ENCODE measurements at places on chromosomes 7 and 10. TPM values are rescaled to one million over a fixed set of nuclear protein-coding genes. Genes with fewer than 3 reads are reported as not detected.
A peak's percentile ranks its signal among the peaks of the same experiment; 100 is the strongest.

DNA sequence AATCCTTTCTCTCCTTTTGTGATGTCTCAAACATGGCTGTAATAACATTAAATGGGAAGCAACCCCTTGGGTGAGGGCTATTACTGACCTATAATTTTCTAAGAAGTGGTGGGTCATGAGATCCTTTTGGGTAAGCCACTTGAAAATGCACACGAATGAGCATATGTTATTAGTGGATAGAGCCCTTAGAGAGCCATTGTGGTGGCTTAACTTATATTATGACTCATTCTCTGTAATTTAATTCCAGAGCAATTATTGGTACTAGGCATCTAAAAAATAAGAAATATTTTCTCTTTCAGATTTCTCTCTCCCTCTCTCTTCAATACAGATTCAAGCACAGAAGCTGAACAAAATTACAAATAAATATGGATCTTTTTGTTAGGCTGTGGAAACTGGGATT lies 1177.4 kb upstream of the PHF14 start:
- DNase-seq = no peak

DNA sequence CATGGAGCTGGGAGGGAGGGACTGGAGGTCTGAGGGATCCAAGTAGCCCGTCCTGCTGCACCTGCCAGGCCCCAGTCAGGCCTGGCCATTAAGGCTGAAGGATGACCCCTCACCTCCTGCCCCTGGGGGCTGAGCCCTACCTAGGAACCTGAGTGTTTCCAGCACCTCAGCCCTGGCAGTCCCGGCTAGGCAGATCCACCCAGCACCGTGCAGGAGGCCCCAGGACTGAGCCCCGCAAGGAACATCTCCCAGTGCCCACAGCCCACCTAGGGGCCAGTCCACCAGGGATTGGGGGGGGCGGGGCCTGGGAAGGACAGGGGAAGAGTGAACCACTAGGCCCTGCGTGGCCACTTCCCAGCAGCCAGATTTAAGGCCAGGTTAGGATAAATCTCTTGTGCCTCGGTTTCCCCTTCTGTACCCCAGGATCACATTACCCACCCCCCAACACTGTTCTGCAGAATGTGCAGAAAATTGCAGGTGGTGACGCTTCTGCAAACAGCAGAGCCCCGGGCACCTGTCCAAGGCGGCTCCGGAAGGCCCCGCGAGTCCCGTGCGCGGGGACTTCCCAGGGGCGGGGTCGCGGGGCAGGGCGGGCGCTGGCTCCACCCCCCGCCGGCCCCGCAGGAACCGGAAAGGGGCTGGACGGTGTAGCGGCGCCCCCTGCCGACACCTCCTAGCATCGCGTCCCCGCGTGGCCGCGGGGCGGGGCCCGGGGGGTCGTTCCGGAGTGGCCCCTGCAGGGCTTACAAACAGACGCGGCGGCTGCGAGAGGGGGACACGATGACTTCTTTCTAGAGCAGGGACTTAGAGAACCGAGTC lies 55.9 kb downstream of the PWWP2B start:
- peak; percentile 52 for DNase-seq

- no peak for DNase-seq
Measured at GRCh38 chr10:14535457-14536130, 204.9 kb upstream of the FRMD4A start.

DNA sequence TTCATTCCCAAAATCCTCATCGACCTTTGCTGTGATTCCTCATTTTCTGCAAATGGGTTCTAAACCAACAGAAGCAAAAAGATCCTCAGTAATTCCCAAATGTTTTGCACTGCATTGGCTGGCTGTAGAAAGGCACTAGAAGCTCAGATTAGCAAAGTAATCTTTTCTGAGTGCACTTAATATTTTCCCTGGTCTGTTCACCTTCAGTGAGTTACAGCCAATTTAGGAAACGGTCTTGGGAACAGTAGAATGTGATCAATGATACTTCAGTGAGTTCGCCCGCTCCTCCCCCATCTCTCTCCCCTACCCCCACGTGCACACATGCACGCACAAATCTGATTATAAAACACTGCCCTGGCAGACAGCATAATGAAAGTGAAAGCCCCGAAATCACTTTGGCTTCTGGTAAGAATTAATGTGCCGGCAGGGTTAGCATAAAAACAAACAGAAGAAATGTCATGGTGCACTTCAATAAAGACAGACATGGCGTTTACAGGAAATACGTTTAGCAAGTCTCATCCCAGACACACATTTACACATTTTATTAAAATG lies 201.3 kb upstream of the CDCA7L start:
- no peak for DNase-seq

GRCh38 chr10:15346440-15347141 lies 24.5 kb downstream of the FAM171A1 start:
- no peak for DNase-seq

GRCh38 chr7:123871998-123872867 lies 27.3 kb downstream of the HYAL4 start:
- peak; percentile 67 for DNase-seq

CCL24 gene
- total RNA-seq = not detected

TCAF2 gene
- 23.0 TPM for total RNA-seq

SLC39A12 gene
- not detected for total RNA-seq

TECTB gene
- not detected for total RNA-seq

HSPA12A gene
- 10.6 TPM for total RNA-seq

FGL2 gene
- total RNA-seq = 0.66 TPM

HDAC9 gene
- 0.02 TPM for total RNA-seq

CYP2C18 gene
- total RNA-seq = not detected

NUTM2E gene
- total RNA-seq = not detected

NPFFR1 gene
- total RNA-seq = not detected
